Brain (organoid and tissue), 16 donors: ENCODE measurements at places on chromosomes 3 and 15.

GRCh38 chr3:187315872-187316271 lies 24.3 kb upstream of the MASP1 start:
- no peak for DNase-seq

- DNase-seq: no peak
These were observed 43.7 kb downstream of the CTDSPL start for GRCh38 chr3:37905346-37905745.

DNA sequence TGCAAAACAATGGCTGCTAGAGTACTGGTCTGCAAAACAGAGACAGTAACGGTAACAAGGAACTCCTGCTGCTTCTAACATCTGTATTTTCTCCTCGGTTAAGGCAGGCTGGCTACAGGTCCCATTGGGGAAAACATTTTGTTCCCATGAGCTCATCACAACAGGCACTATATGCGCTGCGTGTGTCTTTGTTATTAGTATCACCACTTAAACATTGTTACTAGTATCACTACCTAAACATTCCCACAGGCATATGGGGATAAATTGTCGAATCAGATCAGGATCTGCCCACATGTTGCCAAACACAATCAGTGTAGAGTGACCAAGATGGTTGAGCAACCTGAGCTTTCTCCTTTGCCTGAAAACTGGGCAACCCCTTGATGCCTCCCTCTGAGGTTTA lies 77.2 kb downstream of the TOP2B start:
- no peak for DNase-seq

GRCh38 chr3:175726228-175726627 lies 867.1 kb downstream of the NAALADL2 start:
- DNase-seq: no peak

GRCh38 chr3:175453361-175453760 lies 594.2 kb downstream of the NAALADL2 start:
- no peak for DNase-seq

GRCh38 chr3:4729061-4729973 lies 236.2 kb downstream of the ITPR1 start:
- DNase-seq: peak; percentile 34

- peak; percentile 72 for DNase-seq
These were observed 34.6 kb upstream of the FGD5 start for GRCh38 chr3:14784087-14784681.

DNA sequence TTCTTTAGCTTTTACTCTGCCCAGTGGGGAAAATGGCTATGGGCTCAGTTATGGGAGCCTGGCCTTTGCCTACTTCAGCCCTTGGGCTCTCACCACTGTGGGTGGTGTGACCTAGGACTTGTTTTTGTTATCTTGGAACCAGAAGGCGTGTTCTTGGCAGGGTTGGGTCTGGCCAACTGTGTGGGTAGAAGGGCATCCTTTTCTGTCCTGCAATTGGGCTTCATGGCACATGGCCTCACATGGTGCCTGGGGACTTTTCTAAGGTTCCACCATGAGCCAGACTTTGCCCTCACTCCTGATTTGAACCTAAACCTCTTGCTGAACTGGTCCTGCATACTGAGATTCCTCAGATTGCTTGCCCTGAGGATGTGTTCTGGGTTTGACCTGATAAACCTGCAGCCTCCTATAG lies 1.7 kb downstream of the GLYCTK start:
- DNase-seq: no peak

DNA sequence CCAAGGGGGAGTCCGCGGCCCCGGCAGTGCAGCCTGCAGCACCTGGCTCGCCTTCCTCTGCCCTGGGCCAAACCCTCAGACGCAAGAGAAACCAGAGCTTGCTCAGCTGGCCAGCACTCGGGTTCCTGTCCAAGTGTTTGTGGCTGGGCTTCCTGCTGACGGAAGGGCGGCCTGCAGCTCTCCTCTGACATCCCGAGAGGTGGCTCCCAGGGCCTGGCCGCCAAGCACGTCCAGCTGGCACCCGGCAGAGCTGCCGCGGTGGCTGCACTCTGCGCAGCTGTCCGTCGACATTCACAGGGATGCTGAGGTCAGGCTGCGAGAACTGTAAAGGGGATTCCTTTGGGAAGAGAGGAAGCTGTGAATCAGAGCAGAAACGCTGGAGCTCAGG lies 85.6 kb downstream of the CPN2 start:
- no peak for DNase-seq

DNA sequence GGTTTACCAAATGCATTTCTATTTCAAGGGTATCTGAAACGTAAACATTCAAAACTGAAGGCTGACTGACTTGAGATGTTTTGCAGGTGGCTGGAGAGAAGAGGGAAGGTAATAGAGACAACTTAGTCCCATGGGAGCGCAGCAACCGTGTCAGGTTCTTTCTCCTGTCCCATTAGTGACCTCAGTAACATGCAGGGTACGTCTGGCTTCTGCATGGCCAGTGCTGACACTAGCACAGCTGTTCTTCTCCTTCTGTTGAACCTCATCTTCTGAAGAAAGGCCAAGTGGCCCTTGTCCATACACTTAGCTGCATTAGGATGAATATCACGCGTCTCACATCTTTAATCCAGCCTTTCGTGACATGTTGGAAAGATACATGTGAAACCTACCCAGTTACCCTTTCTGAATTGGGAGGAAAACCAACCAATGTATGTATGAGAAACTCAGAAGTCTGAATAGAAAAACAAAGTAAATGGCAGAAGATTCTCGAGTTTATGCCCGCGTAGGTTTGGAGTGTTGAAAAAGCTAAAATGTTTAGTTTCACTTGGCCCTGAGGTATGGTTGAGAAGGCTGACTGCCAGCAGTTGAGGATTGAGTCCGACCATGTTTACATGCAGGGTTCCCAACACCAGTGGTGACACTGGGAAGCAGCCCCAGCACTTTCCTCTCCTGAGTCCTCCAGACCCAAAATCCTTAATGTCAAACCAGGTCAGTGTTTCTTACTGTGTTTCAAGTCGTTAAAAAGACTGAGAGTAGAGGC lies 10.3 kb downstream of the NCBP2 start:
- no peak for DNase-seq

- peak; percentile 46 for DNase-seq
These were observed at the start of gene CGNL1 for GRCh38 chr15:57375827-57376695. CGNL1 (plus strand) TSS chr15:57376505; CDS start chr15:57438000, 61,495 bp downstream.

- no peak for DNase-seq
These were observed 2.1 kb upstream of the FAM131A start for GRCh38 chr3:184335291-184335660.

DNA sequence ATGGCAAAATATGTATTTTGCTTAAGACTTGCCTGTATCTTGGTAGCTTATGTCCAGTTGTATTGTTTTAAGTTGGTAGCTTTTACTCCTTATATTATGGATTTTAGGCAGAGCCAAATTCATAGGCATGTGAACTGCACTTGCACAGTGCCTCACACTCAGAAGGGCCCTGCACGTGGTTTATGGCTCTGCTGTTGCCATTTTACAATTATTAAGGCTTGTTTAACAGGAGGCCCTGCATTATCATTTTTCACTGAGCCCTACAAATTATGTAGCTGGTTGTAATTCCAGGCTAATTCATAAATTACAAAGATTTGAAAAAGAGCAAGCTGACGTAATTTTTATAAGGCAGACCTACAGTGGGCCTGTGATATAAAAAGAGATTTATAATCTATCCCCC lies 537.6 kb upstream of the UBE2E2 start:
- DNase-seq: no peak

GRCh38 chr3:32018757-32019564 lies 37.4 kb downstream of the ZNF860 start:
- DNase-seq: peak; percentile 30

DNA sequence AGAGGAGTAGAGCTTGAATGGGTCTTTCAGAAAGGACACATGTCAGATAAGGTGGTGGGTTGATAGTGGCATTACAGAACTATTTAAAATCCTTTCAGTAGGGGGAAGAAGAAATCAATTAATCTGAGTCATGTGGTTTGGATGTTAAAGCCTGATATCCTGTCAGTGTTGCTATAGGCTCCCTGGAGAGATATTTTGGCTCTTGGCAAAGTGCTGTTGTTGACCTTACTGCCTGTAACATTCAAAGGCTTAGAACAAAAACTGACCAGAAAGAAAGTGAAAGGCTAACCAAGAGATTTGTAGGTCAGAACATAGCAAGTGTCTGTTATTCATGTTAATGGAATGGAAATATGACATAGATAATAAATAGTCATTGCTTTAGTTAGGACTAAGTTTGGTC lies 552.9 kb downstream of the DIPK2A start:
- no peak for DNase-seq

DNA sequence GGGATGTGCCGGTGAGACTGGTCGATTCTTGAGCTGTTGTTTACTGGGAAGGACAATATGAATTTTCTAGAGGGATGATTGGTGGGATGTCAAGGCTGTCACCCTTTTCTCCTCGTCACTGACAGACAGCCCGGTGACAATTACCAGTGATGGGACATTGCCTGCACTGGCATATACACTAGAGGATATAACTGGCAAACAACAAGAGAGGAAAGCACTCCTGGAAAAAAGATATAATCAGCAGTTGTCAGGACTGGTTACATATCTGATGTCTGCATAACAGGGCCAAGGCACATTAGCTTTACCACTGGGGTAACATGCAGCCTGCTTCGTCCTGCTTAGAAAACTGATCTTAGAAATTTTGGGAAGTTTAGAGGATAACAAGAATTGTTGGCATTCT lies 131.1 kb downstream of the ROBO2 start:
- DNase-seq: no peak
